Testis (tissue), 5 donors: ENCODE measurements at places on chromosomes 5 and 9.

GRCh38 chr9:84808416-84808815 lies 138.9 kb downstream of the NTRK2 start:
- no peak for DNase-seq

- DNase-seq, result no peak
These were observed 117.8 kb downstream of the TLE4 start for GRCh38 chr9:79689576-79689975.

DNA sequence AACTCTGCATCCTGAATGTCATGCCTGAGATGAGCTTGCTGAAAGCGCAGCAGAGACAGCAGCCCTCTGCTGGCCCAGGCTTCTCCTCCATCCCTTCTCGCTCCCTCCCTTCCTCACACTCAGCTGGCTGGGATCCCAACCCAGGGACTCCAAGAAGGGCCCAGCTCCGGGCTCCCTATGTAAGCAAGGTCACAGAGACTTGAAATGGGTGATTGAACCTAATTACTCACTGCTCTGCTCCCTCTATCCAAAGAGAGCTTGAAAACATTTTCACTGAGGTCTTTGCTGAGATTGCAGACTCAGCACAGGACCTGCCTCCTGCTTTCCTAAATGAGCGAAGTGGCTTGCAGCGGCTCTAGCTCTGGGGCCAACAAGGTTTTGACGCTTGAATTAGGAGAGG lies 42.8 kb downstream of the RAPGEF1 start:
- DNase-seq, result peak; percentile 77

DNA sequence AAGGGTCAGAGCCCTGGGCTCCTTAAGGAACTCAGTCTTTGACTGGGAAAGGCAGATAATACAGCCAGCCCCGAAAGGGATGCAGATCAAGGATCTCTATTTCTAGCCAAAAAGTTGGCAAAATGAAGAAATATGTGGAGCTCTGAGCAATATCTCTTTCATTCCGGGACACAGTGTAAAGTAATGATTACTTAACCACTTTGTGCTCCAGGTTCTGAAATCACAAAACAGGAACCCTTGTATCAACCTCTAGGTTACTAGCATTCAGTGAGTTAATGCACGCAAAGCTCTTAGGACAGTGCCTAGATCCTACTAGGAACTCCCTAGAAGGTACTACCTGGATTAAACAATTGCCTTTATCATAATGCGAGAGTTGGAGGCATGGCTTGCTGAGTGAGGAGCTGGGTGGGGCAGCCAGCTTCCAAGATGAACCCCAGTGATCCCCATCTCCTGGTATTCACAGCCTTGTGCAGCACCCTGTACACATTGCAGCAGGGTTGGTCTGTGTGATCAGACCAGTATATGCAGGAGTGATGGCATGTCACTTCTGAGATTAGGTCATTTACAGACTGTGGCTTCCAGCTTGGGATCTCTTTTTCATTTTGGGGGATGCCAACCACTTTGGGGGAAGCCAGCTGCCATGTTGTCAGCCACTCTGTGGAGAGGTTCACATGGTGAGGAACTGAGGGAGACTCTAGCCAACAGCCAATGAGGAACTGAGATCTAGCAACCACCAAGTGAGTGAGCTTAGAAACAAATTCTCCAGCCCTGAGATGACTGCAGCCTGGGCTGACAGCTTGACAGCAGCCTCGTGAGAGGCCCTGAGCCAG lies 103.1 kb upstream of the SLC44A1 start:
- DNase-seq, result no peak

GRCh38 chr9:78902051-78902450 lies 605.1 kb downstream of the PSAT1 start:
- no peak for DNase-seq

DNA sequence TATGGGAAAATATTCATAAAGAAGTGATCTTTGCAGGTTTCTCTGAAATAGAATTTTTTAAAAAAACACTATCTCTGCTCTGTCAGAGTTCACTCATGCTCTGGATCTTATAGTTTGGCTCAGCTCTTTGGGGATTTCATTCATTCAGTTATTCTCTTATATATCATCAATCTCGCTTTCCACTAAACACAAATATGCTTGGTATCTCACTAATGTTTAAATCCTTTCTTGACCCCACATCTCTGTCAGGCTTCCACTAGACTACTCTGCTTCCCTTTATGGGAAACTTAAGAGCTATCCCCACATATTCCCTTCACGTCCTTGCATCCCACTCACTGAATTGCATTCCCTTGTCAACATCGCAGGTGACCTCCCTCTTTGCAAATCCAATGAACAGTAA lies 396.1 kb downstream of the ENC1 start:
- DNase-seq, result no peak

- no peak for DNase-seq
These were observed 159.5 kb downstream of the GNA14 start for GRCh38 chr9:77488439-77489126.

- DNase-seq, result no peak
These were observed 209.6 kb downstream of the MAST4 start for GRCh38 chr5:66805514-66806430.
